Ascending aorta (tissue), 2 donors: ENCODE measurements at places on chromosomes 2 and 18.

- DNase-seq, result no peak
Observed at GRCh38 chr2:65960953-65961352, 474.0 kb upstream of the MEIS1 start.

- no peak for DNase-seq
Observed at GRCh38 chr2:23069923-23070322, 315.1 kb upstream of the KLHL29 start.

- no peak for DNase-seq
Observed at GRCh38 chr2:10768063-10768507, 44.5 kb downstream of the PDIA6 start.

DNA sequence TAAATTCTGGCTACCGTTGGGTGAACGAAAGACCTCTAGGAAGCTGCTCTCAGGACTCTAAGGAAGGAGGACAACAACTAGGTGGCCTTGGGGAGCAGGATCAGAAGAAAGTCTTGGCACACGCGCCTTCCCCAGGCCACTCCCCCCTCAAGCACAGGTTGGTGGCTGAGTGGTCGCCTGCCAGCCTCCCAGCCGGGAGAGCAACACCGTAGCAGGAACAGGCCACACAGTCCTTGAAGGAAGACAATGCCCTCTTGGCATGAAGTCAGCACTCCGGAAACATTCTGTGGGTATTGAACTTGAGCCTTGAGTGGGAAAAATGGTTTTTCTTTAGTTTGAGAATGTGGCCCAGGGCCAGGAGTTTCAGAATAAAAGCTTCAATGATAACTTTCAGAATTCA lies 87.4 kb upstream of the AGAP1 start:
- no peak for DNase-seq

- no peak for DNase-seq
Observed at GRCh38 chr2:55592130-55592529, 25.3 kb downstream of the PPP4R3B start.

GRCh38 chr18:12242658-12243260 lies 11.4 kb upstream of the CIDEA start:
- DNase-seq, result no peak

GRCh38 chr2:37349231-37349860 lies 4.9 kb downstream of the QPCT start:
- no peak for DNase-seq

- no peak for DNase-seq
Observed at GRCh38 chr2:99403084-99403483, 65.9 kb downstream of the EIF5B start.

GRCh38 chr2:125310657-125311364 lies 1285.7 kb downstream of the CNTNAP5 start:
- DNase-seq, result no peak

DNA sequence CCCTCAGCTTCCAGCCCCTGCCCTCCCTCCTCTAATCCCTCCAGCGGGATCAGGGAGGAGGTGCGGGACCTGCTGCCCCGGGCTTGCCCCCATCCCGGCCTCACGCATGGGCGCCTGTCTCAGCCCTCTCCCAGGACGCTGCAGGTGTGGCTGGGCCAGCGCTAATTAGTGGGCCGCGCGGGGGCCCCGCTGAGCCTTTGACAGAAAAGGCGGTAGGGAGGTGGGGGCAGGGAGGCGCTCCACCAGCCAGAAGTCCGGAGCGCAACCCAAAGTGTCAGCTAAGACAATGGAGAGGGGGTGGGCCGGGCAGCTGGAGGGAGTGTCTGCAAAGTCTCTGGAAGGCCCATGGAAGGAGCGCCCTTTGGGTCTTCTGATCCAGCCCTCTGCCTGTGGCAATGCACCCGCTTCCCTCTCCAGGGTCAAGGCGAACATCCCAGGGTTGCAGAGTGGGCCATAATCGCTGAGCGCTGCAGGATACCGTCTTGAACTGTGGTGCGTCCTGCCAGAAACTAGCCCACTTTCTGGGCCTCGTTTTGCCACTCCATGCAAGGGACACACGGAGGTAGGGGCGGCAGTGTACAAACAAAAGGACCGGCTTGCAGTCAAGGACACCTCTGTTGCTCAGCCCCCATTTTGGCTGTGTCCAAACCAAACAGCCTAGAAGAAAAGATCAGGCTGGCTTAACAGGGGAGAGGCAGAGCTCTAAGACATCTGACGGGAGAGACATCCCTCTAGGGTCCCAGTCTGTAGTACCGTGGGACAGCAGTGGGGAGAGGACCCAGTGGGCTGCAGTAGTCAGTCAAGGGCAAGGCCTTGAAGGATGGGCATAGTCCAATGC lies 3.5 kb downstream of the ATP6V1B1 start:
- no peak for DNase-seq

DNA sequence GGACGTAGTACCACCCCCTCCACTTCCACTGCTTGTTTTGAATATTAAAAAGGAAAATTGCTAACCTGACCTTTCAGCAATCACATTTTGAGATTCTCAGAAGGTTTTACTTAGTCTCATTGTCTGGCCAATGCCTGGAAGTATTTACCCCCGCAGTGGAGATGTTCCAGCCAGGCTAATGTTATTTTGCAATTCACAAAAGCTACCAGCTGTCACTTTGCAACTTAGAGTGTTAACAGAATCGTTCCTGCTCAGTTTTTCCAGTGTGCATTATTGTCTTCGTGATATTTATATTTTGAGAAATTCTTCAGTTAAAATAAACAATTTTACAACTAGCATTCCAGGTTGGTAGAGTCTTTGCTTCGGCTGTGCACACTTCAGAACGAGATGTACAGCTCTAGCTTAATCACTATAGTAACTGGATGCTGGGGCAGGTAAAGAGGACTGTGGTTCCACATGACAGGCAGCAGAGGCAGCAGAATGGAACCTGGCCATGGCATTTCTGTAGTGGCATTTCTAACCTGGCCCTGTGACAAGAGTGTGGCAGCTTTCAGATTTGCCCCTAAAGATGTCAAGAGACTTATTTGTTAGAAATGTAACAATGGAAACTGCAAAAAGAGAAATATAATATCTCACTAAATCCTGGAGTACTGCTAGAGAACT lies 85.1 kb downstream of the DTNA start:
- DNase-seq, result no peak

DNA sequence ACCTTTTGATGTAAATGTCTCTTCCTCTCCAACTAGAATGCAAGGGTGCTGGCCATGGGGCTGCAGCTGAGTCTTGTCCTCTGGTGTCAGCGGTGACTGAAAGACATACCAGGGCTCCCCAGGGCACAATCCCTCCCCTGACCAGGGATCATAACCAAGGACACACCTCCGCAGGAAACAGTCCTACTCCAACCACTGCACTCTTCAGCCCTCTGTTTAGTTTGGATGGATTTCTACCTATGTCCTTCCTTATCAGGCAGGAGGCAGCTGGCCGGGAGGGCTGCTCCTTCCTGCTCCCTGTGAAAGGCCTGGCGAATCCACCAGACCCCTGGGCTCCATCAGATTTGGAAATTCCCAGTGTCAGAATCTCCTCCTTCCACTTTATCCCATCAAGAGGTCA lies 185.2 kb upstream of the ID2 start:
- no peak for DNase-seq

DNA sequence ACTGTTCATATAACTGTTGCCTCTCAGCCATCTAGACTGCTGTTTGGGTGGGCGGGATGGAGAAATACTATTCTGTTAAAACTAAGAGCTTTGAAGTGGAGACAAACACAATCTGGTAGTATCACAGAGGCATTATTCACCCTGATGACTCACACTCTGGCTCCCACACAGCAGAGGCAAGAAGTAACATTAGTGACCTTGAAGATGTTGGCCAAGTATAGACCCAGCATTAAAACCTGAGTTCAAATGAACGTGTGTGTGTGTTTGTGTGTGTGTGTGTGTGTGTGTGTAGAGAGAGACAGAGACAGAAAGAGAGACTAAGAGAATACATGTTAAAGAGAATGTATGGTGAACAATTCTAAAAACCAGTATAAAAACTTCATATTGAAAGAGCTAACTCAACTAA lies 22.5 kb upstream of the ACVR1 start:
- no peak for DNase-seq

GRCh38 chr2:230419181-230419580 lies 3.2 kb downstream of the SP100 start:
- DNase-seq, result no peak

DNA sequence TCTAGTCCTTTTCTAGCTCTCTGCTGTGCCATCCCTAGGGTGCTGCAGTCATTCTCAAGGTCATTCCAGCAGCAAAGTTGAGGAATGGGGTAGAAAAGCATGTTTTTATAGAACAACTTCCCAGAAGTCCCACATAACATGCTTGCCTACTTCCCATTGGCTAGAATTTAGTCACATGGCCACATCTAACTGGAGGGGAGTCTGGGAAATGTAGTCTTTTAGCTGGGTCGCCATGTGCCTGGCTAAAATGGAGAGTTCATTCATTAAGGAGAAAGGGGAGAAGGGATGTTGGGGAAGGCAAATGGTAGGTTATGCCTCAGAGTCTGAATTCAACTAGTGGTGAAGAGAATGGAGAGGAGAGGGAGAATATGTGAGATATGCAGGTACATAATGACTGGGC lies 85.7 kb downstream of the SLC4A3 start:
- DNase-seq, result no peak

GRCh38 chr2:58562276-58562675 lies 321.2 kb upstream of the FANCL start:
- DNase-seq, result no peak

DNA sequence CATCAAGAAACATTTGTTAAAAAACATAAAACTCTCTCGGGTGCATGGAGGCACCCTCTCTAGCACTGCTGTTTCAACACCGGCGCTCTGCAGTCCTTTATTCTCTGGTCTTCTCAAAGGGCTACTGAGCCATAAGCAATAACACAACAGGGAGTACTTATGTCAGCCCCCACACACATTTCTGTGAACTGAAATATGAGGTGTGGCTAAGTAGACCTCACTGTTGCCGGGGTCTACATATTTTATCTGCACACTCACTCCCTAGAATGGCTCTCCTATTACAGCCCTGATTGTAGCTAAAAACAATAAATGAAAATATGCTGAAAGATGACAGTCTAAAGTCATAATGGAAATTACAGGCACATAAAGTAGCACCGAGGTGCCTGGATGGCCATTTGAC lies 235.1 kb downstream of the GRB14 start:
- no peak for DNase-seq

DNA sequence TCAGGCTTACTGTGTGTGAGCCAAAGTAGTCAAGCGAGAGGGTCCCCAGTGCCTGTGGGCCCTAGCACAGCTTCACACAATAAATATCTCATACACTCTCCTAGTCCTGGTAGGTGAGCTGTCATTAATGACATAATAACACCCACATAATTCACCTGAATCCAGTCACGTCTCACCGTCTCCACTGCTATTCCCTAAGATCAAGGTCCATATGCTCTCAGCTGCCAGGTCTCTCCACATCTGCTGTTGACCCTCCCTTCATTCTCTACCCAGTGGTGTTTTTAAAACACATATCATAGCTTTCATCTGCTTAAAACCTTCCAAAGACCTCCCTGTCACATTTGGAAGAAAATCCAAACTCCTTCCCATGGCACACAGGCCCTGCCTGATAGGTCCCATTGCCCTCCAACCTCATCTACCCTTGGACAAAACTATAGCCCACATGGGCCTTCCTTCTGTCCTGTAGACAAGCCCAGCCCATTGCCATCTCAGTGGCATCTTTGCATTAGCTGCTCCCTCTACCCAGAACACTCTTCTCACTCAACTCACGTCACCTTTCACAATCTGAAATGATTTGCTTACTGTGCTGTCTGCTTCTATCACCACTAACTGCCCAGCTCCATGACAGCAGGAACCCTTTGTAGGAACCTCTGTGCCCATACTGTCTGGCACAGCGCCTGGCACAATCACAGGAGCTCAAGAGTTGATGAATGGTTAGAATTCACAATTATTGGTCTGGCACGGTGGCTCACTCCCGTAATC lies 7.5 kb downstream of the KCNG3 start:
- DNase-seq, result no peak

DNA sequence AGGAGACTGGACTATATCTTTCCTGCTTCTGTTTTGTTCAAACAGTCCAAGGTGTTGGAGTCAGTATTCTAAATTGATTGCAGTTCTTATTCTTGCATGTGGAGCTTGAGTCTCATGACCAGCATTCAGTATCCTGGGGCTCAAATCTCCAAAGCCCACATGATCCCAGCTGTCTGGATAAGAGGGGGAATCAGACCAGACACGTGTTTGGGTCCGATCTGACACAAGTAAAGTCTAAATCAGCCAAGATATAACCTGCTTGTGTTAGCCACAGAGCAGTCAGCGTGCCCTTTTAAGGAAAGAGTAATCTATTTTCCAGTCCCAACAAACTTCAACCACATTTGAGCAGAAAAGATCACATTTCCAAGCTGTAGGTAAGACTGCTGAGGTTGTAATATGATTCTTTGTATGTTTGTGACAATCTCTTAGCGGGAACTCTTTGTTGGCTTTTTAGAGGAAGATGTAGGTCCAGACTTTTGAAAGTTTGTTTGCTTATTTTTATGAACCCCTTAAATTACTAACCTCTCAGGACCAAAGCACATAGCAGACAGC lies 334.6 kb downstream of the SLC4A3 start:
- no peak for DNase-seq

- no peak for DNase-seq
Observed at GRCh38 chr2:232925153-232925820, 55.2 kb downstream of the SNORC start.
